Hippocampal formation (tissue), 2 donors: ENCODE measurements at places on chromosomes 12 and 14.

DNA sequence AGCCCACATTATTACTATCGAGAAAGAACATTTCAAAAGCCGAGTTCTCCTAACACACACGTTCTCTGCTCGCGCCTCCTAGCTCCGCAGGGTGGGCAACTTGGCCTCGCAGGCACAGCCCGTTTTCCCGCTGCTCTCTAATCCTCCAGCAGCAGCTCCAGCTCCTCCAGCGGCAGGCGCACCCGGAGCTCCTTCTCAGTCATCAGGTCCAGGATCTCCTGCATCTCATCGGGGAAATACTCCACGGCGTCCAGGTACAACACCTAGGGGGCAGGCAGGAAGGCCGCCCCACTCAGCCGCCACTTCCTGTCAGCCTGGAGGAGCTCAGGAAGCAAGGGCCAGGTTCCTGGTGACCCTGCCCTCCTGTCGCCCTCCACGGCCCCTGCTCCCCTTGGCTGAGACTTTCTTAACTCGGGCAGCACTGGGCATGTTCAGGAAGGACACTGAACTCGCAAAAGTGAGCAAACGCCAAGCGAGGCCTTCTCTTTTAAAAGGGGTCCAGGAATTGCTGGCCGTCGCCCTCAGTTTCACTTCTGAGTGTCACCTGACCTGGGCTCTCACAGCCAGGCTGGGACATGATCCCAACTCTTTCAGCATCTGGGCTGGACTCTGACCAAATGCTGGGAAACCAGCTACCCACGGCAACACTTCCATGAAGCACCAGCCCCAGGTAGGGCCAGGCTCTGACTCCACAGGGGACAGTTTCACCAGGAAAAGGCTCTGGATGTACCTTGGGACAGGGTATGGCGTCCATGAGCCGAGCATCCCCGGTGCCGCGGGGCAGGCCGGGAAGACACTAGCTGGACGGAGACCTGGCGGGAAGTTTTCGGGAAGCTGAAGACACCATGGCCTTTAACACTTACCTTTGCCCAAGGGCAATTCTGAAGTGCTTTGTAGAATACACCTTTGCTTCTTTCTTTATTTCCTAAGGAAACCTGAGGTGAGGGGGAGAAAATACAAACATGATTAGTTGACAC, 22.1 kb downstream of the PSMC1 start:
- no peak for DNase-seq

- no peak for DNase-seq
Measured at GRCh38 chr12:59115526-59115925, 195.2 kb upstream of the LRIG3 start.

DNA sequence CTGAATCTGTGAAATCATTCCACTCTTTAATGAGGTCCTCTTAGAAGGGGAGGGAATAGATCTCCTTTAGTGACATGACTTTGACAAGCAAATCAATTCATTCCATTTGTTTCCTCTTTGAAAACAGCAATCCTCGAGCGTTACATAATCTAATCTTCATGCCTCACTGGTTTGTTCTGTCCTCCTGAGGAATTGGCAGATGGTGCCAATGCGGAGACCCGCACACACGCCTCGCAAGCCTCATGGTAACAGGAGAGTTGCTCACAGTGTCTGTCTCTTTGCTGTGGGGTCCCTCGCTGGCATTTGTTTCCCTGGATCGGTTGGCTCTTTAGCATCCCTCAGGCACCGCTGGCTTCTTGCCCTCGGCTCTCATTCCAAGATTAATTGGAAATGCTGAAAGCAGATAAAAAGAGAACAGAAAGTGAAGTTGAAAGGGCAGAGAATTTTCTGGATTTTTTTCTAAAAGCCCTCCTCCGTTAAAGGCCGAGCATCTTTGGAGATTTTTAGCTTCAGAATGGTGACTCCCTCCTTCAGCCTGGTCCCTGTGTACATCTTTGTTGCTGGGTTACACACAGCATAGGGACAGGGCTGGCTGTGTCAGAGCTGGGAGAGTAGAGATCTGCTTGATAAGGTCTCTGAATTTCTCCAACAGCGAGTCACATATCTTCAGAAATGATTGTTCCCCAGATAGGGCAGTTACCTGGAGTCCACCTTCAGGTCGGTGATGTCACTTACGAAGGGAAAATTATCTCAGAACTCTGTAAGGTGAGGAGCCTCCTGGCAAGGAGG, 10.1 kb upstream of the CABP1 start:
- DNase-seq: peak; percentile 22

- DNase-seq: no peak
Measured at GRCh38 chr14:90612801-90613200, 203.4 kb downstream of the TTC7B start.

- no peak for DNase-seq
Measured at GRCh38 chr14:93709249-93709648, 79.0 kb downstream of the PRIMA1 start.

GRCh38 chr12:124218243-124218560, 76.7 kb upstream of the RFLNA start:
- DNase-seq: no peak

DNA sequence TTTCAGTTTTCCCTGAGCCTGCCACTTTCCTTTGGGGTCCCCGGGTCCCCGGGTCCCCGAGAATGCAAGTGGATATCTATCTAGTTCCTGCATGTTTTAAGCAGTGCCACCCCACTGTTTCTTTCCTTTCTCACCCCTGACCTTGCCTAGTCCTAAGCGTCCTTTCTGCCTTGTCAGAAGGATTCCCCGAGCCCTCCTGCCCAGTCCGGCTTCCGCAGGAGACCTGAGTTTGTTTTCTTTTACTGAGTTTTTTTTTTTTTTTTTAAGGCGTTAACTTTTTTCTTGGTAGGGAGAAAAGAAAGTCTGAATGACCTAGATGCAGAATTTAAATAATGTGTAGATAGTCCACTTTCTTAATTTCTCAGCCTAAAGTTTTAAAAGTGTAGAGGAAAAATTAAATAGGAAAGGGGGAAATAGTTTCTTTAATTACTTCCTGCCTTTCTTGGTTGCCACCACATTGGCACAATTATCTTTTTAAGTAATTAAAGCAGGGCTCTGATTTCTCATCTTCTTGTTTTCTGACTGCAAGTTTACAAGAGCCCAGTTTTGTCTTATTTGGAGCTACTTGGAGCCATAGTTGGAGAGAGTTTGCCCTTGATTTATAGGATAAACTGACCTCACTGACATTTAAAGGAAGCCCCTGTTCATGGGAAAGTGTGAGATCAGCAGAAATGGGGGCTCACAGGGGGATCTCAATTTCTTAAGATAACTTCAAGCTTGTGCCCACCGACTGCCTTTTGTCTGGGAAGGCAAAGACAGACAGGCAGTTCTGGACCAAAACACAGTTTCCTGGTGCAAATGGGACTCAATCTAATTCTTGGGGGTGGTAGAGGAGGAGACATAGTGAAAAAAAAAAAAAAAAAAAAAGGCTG, 2.9 kb downstream of the PAX9 start:
- no peak for DNase-seq

- no peak for DNase-seq
Measured at GRCh38 chr12:128667193-128667592, 156.6 kb downstream of the SLC15A4 start.

GRCh38 chr12:22828066-22828465, 203.1 kb downstream of the ETNK1 start:
- no peak for DNase-seq

- no peak for DNase-seq
Measured at GRCh38 chr12:63424671-63425070, 243.6 kb downstream of the DPY19L2 start.

GRCh38 chr12:53602176-53602864, 23.9 kb downstream of the ATF7 start:
- DNase-seq: peak; percentile 57

DNA sequence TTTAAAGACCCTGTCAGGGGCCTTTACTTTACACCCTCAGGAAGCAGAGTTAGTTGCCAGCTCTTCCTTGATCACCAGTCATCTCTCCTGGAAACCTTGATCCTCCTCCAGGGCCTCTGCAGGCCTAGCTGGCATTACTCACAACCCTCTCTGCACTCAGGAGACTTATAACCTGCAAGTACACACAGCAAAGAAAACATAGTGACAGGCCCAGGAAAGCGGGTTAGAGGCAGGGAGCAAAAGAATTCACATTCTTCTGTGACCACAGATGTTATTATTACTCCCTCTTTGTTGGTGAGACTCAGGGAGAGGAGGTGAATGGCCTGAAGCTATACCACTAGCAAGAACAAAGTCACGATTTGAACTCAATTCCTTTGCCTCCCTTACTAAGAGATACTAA, 87.4 kb downstream of the OR11H12 start:
- DNase-seq: no peak

DNA sequence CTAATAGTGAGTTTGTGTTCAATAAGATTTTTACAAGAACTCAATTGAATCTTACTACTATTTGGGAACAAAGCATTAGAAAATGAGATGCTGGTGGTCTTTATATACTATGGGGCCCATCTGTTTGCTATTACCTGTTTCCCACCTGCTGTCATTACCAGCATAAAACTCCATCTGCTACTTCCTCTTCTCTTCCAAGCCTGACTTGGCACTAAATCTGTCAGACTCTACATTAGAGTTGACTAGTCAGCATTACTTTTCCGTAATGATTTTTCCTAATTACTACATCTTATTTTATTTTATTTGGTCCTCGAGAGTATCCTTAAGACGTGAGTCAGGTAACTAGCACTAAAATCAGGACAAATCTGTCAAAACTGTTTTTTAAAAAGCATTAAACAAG, 68.1 kb upstream of the KRR1 start:
- no peak for DNase-seq

GRCh38 chr12:52201451-52201839, 9.6 kb upstream of the KRT80 start:
- no peak for DNase-seq

DNA sequence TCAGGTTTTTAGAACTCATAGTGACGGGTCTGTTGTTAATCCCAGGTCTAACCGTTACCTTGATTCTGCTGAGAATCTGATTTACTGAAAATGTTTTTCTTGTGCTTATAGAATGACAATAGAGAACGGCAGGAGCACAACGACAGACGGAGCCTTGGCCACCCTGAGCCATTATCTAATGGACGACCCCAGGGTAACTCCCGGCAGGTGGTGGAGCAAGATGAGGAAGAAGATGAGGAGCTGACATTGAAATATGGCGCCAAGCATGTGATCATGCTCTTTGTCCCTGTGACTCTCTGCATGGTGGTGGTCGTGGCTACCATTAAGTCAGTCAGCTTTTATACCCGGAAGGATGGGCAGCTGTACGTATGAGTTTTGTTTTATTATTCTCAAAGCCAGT, 34.4 kb downstream of the PSEN1 start:
- no peak for DNase-seq

- no peak for DNase-seq
Measured at GRCh38 chr14:91126761-91127160, 12.9 kb downstream of the DGLUCY start.

DNA sequence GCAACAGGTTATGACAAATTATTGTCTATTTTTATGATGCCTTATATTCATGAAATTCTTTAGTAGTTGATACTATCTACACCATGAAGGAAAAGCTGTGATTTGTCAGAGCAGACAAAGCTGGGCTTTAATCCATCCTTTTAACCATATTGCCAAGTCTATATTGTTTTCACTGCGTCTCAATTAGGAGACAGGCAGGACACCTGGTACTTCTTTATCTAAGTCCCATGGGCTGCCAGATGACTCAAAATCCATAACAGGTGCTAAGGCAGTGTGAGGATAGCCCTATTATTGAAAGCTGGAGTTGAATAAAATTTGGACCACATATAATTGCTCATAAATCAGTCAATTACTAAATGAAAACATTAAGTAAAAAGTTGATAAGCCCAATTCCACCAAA, 22.6 kb downstream of the INSM2 start:
- DNase-seq: no peak

DNA sequence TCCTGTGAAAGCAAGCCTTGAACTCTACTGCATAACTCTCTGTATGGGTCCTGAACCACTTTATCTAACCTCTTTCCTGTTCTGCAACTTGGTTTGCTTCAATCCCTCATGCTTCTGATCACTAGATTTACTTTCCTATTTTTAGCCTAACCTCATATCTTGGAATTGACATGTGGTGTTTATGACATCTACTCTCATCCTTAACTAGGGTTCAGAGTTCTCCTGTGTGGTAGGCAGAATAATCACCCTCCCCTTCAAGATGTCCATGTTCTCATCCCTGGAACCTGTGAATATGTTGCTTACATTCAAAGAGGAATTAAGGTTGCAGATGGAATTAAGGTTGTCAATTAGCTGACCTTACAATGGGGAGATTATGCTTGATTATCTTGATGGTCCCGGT, 67.4 kb upstream of the STXBP6 start:
- no peak for DNase-seq

- DNase-seq: no peak
Measured at GRCh38 chr12:70059373-70059772, 183.9 kb upstream of the CNOT2 start.

DNA sequence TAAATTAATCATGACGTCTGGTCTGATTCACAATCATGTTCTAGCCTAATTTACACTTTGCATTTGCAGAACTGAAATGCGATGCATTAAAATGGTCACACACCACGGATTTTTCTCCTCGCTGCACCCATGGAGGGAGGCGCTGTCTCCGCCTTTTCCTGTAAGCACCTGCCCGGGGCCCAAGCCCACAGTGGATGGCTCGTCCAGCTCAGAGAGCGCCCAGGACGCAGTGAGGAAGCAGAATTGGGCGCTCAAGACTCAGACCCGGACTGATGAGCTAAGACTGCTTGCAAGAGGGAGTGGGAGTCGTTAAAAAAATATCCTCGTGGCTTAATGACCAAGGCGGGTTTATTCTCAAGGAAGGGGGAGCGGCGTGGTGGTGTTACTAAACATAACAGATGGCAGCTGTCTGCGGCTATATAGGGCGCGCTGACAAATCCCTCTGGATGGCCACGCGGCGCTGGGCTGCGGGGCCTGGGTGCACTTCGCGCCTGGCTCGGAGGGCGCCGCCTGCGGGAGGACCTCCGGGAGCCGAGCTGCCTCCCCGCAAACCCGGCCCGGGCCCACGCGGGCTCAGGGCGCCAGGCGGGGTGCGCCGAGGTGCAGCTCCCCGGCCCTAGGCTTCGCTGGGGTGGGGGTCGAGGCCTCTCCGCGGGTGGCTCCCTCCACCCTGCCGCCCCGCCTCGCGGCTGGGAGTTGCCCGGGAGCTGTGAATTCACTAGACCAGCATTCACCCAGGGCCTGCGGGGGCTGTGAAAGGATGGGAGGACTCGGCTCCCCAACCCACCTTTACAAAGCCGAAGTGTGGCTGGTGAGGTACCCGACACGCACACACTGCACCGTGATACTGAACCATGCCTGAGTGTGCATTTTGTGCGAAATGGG, 78.7 kb downstream of the PPM1A start:
- no peak for DNase-seq

DNA sequence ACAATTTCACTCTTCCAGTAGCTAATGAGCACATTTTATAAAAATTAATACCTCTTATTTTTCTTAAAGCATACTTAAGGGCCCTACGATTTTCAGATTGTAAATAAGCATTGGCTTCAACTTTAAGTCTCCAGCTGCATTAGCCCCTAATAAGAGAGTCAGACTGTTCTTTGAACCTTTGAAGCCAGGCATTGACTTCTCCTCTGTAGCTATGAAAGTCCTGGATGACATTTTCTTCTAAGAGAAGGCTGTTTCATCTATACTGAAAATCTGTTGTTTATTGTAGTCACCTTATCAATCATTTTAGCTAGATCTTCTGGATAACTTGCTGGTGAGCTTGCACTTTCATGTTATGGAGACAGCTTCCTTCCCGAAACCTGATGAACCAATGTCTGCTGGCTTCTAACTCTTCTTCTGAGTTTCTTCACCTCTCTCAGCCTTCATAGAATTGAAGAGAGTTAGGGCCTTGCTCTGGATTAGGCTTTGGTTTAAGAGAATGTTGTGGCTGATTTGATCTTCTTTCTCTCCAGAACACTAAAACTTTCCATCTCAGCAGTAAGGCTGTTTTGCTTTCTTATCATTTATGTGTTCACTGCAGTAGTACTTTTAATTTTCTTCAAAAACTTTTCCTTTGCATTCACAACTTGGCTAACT, 377.1 kb upstream of the RGS6 start:
- DNase-seq: no peak

- DNase-seq: no peak
Measured at GRCh38 chr12:9343731-9344130, 135.5 kb upstream of the PZP start.
